ENCODE measurements at places on chromosomes 5 and 9. TPM values are rescaled to one million over a fixed set of nuclear protein-coding genes. Genes with fewer than 3 reads are reported as not detected.
A peak's percentile ranks its signal among the peaks of the same experiment; 100 is the strongest.

ORM2 gene
- 0.32 TPM for total RNA-seq

TRAF2 gene
- total RNA-seq, result 10.2 TPM

RLN2 gene
- 0.35 TPM for total RNA-seq

BRINP1 gene
- total RNA-seq, result 1.7 TPM

CDC20B gene
- not detected for total RNA-seq

PCDHGA4 gene
- 15.6 TPM for total RNA-seq

GRCh38 chr5:1474183-1474839, 29.1 kb upstream of the SLC6A3 start:
- peak; percentile 63 for DNase-seq

- DNase-seq, result no peak
These were observed 30.0 kb upstream of the FGD3 start for GRCh38 chr9:92917176-92917800.

- no peak for DNase-seq
These were observed 159.9 kb upstream of the PIK3R1 start for GRCh38 chr5:68055686-68056085.

DNA sequence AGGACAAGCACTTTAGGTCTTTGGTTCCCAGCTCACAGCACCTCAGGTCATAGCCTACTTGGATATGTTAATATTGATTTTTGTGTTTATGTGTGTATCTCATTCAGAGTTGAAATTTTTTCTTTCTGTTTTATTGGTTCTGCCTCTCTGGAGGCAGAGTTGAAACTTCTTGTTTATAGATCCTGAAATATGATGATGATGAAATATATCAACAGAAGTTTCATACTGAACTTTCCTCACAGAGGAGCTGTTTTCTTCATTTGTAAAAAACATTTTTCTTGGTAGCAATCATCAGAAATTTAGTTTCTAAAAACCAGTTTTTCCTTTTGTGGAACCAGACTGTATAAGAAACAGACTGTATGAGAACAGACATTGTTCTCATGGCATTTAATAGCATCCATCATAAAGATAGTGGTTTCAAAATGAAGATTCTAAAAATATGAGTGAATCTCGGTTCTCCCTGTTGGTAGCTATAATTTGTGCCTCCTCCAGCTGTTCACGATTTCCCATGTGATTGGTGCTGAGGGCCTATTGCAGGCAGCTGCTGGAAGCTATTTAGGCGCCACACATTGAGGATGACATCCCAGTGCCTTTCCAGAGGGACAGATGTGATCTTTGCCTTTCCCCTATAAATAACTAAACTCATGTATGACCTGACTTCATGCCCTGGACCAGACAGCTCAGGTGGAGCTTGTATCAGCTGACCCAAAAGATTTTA, 39.5 kb upstream of the CFAP157 start:
- no peak for DNase-seq

DNA sequence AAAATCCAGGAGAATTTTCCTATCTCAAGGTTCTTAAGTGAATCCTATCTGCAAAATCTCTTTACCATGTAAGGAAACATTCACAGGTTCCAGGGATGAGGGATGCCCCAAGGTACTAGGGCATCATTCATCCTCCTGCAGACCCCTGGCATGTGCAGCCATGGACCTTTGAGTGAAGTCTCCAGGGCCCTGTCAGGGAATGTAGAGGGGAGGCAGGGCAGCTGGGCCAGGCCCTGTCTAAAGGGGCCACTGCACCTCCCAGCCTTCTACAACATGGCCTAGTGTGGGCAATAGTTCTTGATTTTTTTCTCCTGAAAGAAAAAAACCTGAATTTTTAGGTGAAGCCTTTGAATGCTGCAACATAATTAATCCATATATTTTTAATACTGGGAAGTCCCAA, 63.3 kb downstream of the SEMA4D start:
- no peak for DNase-seq

DNA sequence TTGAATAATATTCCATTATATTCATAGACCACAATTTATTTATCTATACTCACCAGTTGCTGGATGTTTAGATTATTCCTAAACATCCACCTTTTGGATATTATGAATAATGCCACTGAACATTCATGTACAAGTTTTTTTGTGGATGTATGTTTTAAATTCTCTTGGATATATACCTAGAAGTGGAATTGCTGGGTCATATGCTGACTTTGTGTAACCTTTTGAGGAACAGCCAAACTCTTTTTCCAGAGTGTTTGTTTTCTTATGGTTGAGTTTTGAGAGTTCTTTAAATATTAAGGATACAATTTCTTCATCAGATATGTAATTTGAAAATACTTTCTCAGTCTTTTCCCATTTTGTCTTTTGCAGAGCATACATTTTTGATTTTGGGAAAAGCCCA, 2.7 kb downstream of the VPS13A start:
- no peak for DNase-seq

GRCh38 chr9:104849023-104849422, 78.9 kb downstream of the ABCA1 start:
- DNase-seq, result no peak

DNA sequence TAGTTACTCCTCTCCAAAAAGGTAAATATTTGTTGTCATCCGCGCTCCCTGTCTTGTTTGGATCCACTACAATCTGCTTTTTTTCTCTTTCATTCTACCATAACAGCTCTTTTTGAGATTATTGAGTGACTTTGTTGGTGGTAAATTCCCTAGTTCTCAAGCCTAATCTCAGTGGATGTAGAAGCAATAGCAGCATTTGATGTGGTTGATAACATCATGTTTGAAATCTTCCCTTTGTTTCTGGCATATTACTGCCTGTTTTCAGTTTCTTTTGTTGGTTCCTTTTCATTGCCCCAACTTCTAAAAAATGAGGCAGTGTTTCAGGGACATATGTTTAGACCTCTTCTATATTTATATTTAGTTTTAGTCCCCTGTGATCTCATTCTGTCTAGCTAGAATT, 8.9 kb downstream of the CDC42SE2 start:
- DNase-seq, result no peak

GRCh38 chr5:132387640-132388117, 18.2 kb downstream of the SLC22A5 start:
- no peak for DNase-seq

GRCh38 chr5:45774528-45774927, 78.3 kb upstream of the HCN1 start:
- no peak for DNase-seq

GRCh38 chr5:179346401-179346800, 1.1 kb upstream of the ADAMTS2 start:
- no peak for DNase-seq

DNA sequence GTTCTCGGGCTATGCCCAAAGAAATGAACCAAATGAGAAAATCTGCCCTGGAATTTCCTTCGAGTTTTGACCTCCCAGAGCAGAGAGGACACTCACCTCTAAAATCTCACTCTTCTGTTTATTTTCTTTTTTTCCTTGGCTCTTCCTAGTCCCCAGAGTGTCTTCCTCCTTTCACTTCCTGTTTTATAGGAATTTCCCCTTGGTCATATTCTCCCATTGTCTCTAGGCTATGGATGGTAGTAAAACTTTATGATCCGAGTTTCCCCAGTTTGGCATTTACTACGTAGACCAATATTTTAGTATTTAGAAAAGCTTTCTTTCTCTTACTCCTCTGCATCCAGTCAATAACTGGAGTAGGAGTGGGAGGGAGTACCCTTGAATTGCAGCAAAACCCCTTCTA, 354.5 kb upstream of the ZNF608 start:
- no peak for DNase-seq

DNA sequence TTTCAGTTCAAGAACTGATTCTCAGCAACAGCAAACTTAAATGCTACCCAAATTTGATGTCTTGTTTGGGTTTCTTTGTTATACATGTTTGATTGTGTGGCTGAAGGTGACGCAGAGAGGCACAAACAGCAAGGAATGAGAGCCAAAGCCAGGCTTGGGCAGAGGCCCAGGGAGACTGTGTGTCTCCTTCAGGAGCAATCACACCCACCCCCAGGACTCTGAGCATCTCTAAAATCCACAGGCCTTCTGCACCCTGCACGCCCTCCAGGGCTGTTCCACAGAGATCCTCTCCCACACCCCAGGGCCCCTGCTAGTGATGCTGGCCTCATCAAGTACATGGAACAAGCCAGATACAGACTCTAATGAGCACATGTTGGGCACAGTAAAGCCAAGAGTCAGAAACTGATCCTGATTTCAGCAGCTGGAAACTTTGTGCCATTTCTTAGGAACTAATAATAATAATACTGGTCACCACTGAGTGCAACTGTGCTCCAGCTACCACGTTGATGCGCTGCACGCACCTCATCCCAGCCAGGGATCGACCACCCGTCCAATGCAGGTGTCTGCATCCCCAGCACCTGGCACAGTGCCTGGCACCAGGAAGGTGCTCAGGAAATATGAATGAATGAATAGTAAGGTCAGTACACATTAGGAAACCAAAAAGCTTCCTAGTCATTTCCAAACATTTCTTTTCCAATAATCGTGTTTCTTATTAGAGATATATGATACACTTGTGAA, 54.6 kb upstream of the TCF7 start:
- DNase-seq, result peak; percentile 61

GRCh38 chr9:26142201-26142600, 464.0 kb upstream of the TUSC1 start:
- no peak for DNase-seq

- no peak for DNase-seq
These were observed 246.2 kb downstream of the MAN2A1 start for GRCh38 chr5:109935833-109936490.

DNA sequence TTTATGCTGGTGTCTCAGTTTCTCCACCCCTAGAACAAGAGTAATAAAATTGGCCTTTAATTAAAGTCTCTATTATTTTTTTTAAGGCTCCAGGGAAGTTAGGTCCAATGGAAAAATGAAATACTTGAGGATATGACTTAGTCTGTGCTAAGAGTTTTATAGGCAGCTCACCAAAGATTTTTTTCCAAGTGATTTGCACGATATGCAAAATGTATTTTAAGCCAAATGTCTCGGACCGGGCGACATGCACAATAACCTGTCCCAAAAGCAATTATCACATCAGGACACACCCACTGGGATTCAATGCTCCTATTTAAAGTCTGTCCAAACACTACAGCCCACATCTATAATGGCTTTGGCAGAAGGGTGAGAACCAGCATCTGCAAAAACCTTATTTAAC, 136.1 kb upstream of the ANKH start:
- no peak for DNase-seq

- no peak for DNase-seq
These were observed 236.9 kb downstream of the GLIS3 start for GRCh38 chr9:4062966-4063365.

DNA sequence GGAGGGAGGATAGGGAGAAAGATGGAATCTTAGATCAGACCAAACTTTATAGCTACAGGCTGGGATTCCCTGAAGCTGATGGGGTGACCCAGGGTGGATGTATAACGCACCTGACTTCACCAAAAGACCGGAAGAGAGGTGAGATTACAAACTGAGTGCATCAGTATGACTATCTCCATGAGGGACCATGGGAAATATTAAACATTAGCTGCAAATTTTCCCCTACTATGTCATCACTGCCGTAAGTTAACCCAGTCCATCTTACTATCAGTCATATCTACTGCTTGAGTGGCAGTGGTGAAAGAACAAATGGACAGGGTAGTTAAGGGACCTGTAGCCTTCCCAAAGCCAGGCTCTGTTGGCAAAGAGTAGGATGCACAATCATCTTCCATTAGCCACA, 368.3 kb downstream of the EFNA5 start:
- no peak for DNase-seq

DNA sequence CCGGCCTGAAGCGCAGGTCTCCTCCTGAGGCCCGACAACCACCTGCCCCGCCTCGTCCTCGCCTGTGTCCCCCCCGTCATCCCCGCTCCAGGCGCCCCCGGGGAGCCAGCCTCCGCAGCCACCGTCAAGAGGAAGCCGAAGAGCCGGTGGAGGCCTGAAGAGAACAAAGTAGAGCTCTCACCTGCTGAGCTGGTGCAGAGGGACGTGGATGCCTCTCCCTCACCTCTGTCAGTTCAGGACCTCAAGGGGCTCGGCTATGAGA, 169.9 kb downstream of the HINT1 start:
- no peak for DNase-seq

DNA sequence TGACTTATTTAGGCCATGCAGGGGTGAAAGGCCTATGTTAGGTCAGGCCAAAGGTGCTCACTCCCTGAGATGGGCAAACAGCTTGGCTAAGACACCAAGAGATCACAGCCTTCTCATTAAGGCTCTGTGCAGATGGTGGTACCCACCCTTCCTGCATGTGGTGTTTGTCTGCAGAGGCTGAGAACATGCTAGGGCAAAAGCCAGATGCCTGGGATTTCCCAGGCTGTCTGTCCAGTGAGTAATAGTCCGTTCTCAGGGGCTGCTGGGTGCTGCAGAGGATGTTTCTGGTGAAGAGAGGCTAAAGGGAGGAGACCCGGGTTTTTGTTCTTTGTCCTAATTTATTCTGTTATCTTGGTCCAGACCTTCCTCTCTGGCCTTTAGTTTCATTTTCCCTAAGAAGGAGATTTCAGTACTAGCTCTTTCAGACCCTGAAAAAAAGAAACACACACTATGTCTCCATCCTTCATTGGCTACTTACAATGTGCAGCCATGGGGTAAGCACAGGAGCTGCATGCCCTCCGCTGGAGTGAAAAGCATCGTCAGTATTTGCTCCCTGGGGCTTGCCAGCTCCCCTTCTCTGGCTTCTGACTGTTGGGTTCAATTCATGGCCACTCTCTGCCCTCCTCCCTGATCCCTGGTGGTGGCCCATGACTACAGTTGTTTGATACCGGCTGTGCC, 23.4 kb upstream of the GLRA1 start:
- DNase-seq, result no peak
